Activated CD4-positive, alpha-beta T cell treated with anti-CD3 and anti-CD28 coated beads, Interleukin-2, amount 50 U/mL, for 48 hours (primary cell): ENCODE measurements at places on chromosomes 12 and 14.

DNA sequence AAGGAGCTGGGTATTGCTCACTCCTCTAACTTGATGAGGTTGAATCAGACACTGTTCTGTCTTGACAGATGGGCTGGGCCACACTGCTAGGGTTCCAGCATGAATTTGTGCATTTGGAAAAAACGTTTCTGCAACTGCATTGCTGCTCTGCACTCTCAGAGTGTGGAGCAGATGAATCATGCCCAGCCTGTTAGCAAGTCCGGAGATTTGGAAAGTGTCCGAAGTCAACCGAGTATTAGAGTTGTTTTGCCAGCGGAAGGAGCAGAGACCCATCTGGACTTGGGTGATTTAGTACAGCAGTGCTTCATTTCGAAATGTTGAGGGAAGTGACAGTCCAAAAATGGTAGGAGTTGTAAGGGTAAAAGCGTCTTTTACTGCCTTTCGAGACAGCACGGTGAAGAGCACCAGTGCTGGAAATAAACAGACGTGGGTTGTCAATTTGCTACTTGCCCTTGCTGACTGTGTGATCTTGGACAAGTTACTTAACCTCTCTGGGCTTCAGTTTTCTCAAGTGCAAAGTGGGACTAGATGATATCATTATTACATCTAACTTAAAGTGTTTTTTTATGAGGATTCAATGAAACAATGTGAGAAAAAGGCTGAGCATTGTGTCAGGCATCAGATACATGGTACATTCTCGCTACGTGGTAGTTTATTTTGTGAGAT is 139.5 kb downstream of the CHST11 start:
- no peak for DNase-seq

- peak; percentile 40 for DNase-seq
Measured at GRCh38 chr12:53938326-53939140, at the start of gene HOXC13. TSS of gene HOXC13 (plus strand) at chr12:53938831. CDS start at chr12:53938907, 76 bp downstream.

DNA sequence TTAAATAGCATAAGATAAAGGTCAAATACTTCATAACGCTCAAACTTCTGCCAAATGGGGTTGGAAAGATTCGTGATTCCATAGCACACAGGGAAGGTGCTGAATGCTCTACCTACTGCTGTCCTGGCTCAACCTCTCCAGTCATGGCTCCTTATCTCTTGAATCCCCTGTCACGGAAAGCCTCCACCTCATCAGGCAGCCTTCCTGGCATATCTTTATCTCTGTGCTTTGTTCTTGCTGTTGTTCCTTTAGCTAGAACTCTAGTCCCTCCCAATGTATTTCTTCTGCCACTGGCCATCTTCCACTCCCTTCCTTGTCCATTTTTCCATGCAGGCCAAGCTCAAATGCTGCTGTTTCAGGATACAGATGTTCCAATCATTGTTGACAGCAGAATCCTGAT is 26.9 kb upstream of the TUNAR start:
- no peak for DNase-seq

DNA sequence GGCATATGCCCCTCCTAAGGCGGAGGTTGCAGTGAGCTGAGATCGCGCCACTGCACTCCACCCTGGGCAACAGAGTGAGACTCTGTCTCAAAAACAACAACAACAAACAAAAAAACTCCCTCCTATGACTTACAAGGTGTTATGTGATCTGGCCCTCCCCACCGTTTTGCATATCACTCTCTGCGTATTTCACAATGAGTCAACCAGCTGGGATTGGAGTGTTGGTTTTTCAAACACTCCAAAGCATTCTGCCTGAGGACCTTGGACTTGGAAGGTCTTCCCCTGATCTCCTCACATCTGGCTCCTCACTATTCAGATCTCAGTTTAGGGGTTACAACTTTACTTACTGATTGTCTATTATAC is 14.0 kb downstream of the MANSC1 start:
- DNase-seq = no peak

GRCh38 chr12:54463034-54463433 is 10.4 kb downstream of the GTSF1 start:
- DNase-seq = no peak

DNA sequence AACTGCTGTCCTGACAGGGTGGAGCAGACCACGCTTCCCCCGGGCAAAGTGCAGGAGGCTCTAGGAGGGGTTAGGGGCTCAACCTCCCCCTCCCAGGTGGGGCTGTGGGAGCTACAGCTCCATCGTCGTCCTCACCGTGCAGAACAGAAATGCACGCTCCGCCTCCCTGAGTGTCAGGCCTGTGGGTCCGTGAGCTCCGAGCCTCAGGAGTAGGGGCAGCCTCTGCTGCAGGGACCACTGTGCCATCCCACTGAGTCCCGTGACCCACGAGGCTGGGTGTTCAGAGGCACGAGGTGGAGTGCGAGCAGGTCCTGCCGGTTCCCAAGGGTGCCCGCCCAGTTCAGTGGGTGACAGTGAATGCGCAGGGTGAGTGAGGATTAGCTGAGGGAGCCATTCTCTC is 48.6 kb downstream of the CACNA1C start:
- no peak for DNase-seq

- DNase-seq = no peak
Measured at GRCh38 chr14:33837943-33838683, 112.8 kb downstream of the EGLN3 start.

GRCh38 chr12:15682826-15683225 is 106.4 kb downstream of the EPS8 start:
- DNase-seq = no peak

DNA sequence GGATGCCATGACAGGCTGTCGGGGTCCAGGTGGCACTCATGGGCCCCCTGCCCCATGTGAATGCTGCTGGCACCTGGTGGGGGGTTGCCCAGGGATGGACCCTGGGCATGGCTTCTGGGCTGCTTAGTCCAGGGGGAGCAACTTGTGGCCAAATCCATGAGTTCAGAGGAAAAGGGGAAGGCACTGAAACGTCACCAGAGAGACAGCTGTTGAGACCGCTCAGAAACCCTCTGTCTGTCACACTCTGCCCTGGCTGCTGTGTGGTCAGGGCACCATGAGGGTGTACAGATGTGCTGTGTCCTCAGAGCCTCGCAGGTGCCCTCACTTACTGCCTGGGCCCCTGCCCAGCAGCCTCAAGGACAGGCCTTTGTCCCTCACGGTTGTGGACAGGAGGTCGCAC is 9.4 kb downstream of the CLBA1 start:
- no peak for DNase-seq

- no peak for DNase-seq
Measured at GRCh38 chr14:99361596-99362215, 89.7 kb upstream of the BCL11B start.

DNA sequence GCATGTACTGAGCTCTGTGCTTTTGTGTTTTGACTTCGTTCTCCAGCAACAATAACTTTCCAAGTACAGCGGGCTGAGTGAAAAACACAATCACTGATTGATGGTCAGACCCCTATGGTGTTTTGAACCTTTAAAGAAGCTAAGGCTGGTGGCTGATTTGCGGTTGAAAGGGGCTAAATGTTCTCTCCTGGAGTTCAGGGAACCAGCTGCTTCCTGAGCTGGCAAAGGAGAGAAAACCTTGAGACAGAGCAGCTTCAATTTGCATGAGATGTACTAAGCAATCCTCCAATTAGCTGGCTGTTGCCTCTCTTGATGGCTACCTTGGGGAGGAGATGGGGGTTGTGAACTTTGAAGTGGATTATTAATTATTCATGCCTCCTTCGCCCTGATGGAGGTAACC is 546.7 kb upstream of the SEL1L start:
- DNase-seq = no peak

DNA sequence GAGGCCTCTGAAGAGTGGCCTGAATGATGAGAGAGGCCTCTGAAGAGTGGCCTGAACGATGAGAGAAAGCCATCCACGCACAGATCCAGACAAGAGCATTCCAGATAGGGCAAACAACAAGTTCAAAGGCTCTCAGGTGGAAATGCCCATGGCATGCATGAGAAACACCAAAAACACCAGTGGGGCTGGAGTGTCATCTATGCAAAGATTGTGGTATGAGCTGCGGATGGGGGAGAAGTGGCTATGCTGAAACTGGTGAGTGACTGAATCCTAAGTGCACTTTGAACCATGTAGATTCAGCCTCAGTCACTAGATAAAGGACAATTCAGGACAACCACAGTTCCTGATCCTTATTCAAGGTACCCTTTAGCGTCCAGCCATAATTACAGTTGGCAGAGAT is 79.4 kb upstream of the GZMB start:
- DNase-seq = no peak

DNA sequence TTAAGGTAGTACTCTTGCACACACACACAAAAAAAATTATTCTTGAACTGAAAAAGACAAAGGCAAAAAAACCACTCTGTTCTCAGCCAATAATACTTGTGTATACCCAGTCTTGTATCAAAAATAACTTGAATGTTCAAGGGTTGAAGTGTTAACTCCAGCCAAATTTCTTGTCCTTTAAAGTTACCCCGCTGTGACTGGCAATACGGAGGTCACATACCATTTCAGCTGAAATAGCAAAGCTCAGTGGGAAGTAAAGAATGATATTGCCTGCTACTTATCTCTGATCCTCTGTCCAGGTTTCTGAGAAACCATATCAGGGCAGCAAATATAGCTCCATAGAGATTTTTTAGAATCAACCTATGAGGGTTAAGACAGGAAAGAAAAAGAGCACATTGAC is 167.4 kb downstream of the C12orf50 start:
- no peak for DNase-seq

DNA sequence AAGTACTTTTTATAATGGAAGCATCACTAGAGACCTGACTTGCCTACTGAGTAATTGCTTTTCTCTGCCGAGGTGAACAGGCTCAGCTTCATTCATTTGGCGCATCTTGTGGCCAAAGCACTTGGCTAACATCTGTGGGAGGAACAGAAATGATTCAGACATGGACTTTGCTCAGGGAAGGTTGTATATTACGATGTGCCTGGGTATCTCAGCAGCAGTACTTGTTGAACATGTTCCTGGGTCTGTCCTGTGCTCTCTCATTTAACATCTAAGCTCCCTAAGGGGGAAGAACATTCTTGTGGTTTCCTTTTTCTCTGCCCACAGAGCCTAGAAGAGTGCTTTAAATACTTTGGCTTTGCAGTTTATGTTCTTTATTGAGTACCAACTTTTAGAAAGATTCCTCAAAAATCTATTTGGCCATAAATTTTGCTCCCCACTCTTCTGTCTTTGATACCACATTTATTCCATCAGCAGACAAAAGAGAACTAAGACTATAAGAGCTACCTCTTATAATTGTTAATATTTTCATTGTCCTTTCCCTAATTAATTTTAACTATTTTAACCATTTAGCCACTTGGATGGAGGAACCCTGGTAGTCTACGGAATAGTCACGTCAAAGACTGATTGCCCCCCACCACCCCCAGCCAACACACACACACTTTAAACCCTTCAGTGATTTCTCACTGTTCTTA is 101.2 kb upstream of the EGLN3 start:
- no peak for DNase-seq

DNA sequence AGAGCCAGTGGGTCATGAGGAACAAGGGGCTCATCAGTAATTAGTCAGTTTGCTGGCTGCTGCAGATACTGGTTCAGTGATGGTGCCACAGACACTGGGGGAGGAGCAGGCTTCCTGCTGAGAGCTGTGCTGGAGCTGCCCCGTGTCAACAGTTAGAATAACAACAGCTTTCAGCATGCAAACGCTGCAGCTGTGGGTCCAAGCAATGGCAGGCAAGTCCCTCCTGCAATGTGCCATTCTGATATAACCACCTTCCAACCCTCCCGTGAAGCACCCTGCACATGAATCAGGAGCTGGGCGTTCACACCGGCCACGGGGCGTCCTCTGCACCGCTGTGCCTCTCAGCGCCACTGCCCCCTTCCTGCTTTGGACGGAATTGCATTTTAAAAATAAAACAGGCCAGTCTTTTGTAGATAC is 258.4 kb upstream of the SFSWAP start:
- DNase-seq = peak; percentile 29

DNA sequence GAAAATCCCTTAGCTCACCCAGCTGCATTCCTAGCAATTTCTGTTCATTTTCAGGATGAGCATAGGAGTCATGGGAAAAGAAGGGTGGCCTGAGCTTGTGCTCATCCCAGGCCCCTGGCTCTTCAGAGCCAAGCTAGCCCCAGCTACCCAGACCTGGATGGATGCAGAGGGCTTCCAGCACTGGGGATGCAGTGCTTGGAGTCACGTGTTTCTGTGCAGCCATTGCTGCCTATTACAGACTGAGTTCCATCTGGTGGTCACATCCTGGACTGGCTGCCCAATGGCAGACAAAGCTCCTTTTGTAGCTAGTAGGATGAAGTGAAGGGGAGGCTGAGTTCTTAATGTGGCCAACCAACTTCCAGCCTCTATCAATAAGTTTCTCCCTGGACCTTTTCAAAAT is 54.2 kb upstream of the JDP2 start:
- DNase-seq = no peak

DNA sequence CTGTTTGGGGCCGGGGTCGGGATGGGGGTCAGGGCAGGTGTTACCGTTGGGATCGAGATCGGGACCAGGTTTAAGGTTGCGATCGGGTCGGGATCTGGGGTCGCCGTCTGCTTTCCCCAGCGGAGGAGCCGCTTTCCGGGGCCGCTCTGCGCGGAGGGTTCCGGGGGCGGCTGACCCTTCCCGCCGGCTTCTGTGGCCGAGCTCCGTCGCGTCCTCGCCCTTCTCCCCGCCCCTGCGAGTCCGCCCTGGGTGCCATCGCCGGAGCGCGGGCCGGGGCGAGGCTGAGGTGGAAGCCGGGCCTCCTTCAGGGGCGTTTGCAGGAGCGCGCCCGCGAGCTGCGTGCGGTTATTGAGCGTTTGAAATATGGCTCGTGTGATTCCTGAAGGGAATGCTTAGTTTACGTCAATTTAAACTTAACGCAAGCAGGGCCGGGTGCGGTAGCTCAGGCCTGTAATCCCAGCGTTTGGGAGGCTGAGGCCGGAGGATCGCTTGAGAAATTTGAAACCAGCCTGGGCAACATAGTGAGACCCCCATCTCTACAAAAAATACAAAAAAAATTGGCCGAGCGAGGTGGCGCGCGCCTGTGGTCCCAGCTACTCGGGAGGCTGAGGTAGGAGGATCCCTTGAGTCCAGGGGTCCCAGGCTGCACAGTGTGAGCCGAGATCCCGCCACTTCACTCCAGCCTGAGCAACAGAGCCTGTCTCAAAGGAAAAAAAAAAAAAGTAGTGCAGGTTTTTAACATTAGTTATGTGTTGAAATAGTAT is 620 bp downstream of the PGAM5 start:
- peak; percentile 33 for DNase-seq

DNA sequence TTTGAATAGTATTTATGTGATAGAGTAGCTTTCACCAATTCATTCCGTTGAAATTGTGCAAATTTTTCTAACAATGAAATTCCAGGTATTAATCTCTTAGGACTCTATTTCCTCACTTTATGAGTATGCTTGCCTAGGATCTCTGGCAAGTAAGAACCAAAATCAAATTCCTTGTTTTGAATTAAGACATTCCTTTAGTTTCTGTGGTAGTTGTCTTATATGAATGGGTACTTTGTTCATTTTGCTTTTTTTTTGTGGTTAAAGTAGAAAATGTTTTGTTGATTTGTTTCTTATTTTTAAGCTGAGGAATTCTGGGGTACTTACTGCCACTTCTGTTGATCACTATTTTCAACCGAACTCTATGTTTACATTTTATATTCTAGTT is 59.8 kb downstream of the KITLG start:
- no peak for DNase-seq

GRCh38 chr12:27967551-27968054 is 4.9 kb downstream of the PTHLH start:
- DNase-seq = no peak

GRCh38 chr14:54606631-54607133 is 39.8 kb downstream of the SAMD4A start:
- DNase-seq = no peak

GRCh38 chr12:80946591-80946990 is 8.9 kb upstream of the LIN7A start:
- DNase-seq = no peak

GRCh38 chr14:60647081-60647836 is 2.0 kb downstream of the SIX1 start:
- peak; percentile 28 for DNase-seq
